RWPE1 (cell line): ENCODE measurements at places on chromosomes 2 and 18.
A peak's percentile ranks its signal among the peaks of the same experiment; 100 is the strongest.

DNA sequence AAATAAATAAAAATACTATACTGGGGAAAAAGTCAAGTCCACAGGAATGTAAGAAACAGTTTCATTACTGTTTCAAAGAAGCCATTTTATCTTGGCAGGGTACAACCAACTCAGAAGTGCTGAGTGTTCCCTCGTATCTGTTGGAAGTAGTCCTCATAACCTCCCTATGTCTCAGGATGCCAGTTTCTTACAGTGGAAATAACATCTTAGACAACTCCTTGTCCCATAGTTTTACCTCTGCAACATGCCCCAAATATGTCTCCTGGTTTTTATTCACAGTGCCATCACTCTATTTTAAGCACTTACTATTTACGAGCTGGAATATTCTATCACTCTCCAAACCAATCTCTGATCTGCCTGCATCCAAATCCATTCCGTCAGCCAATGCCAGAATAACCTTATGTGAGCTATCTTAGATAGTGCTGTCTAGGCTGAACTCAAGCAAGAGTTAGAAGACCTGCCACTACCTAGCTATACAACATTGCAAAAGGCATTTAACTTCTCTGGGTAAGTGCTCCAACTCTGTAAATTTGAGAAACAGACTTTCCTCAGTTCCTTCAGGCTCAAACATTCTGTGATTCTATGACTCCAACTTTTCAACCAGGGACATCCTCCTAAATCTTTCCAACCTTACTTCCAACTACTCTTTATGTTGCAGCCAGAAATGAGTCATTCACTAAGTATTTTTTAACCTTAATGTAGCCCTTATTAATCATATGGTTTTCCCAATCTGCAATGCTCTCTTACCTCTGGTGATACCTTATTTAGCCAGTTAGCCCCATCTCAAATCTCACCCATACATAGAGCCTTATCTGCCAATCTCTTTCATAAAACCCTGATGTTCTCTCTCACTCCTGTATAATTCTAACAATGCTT is 66.7 kb downstream of the RTN4 start:
- DNase-seq, result peak; percentile 75

- peak; percentile 66 for DNase-seq
These were observed 1.8 kb upstream of the ALK start for GRCh38 chr2:29923110-29923721.

DNA sequence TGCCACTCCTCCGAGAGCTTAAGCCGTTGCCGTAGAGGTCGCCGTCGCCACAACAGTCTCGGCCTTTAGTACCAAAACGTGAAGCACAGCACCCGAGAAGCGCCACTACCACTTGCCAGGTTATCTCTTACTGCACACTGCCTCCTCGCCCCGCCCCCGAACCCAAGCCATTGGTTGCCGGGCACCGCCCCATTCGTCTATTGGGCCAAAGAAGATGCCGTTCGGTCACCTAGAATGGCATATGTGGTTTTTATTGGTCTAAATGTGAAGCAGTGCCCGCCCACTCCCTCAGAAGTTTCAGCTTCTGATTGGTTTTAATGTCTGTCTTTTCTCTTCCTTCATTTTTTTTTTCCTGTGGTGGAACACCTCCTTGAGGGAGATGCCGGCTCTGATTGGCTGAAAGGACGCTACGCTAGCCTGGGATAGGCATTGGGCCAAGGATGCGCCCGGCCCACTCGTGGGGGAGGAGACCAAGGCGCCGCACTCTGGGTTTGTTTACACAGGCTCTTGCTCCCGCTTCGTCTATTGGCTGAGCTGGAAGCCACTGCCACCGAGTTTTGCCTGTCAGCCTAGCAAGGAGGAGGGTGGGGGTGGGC is at the start of gene PAIP2B:
Gene PAIP2B, minus strand, starts transcription at position 139 of the 596 bp plus-strand sequence. CDS start 24,514 bp downstream, outside the sequence.
- DNase-seq, result peak; percentile 98

GRCh38 chr2:165508927-165509326 is 39.4 kb downstream of the CSRNP3 start:
- no peak for DNase-seq

DNA sequence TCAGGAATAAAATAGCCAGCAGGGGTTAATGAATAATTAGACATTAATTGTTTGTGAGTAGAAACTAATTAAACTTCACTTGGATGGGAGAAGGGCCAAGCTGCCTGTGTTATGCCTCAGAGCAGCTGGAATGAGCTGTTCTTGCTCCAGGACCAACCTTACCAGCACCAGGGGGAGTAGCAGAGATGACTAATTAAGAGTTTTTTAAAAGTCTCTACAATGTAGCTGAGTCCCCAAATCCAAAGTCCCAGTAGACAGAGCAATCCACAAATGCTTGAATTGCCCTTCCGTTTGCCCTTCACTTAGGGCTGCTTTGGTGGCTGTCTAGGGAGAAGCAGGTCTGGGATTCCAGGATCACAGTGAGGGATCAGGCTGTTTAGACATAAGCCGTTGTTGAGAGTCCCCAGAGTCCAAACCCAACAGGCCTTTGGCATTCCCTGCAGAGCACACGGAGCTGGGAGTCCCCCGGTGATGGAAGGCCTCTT is 59.4 kb downstream of the RHOB start:
- no peak for DNase-seq

GRCh38 chr2:48479915-48480314 is 50.0 kb upstream of the STON1 start:
- DNase-seq, result no peak

DNA sequence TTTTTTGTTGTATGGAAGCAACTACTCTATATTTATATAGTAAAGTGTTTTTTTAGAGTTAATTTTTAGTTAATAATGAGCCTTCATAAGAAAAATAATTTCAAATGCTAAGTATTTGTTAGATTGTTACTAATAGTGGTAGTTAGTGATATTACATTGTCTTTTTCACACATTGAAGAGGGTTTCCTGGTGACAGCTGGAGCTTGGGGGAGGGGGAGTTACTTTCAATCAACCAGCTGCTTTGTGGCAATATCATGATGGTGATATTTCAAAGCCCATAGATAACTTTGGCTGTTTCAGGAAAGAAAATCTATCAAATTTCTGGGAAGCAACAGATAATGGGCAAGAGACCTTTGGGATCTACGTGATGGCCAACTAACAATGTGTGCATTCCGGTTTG is 4.1 kb downstream of the RHBDD1 start:
- no peak for DNase-seq

GRCh38 chr2:217695033-217695520 is 307.7 kb downstream of the TNS1 start:
- DNase-seq, result peak; percentile 54
